ENCODE measurements at places on chromosomes 11 and 22. TPM values are rescaled to one million over a fixed set of nuclear protein-coding genes. Genes with fewer than 3 reads are reported as not detected.

The CLDN5 gene
- total RNA-seq, result 0.22 TPM

The MFNG gene
- total RNA-seq, result not detected

The OR8G1 gene
- not detected for total RNA-seq

The VSIG10L2 gene
- not detected for total RNA-seq

The CHRDL2 gene
- not detected for total RNA-seq

The PACS1 gene
- 76.8 TPM for total RNA-seq

The IL17REL gene
- not detected for total RNA-seq

The CXCR5 gene
- not detected for total RNA-seq

The TENM4 gene
- 0.88 TPM for total RNA-seq

The LRRC10B gene
- not detected for total RNA-seq

The MOV10L1 gene
- 5.7 TPM for total RNA-seq

The TIMP3 gene
- 1,679 TPM for total RNA-seq

The OR5B21 gene
- not detected for total RNA-seq

The MMP11 gene
- 32.8 TPM for total RNA-seq

The OR52N4 gene
- not detected for total RNA-seq

The NXPE2 gene
- total RNA-seq, result not detected

The BTBD18 gene
- not detected for total RNA-seq

The RAB1B gene
- 95.9 TPM for total RNA-seq

The BIRC3 gene
- total RNA-seq, result 4.4 TPM

The GLYATL1 gene
- not detected for total RNA-seq

The MMP10 gene
- 22.3 TPM for total RNA-seq

The MPZL2 gene
- not detected for total RNA-seq
